Stimulated activated CD8-positive, alpha-beta memory T cell treated with anti-CD3 and anti-CD28 coated beads, Interleukin-4, amount 100 ng/mL, for 24 hours (primary cell): ENCODE measurements at places on chromosomes 6 and 20.

DNA sequence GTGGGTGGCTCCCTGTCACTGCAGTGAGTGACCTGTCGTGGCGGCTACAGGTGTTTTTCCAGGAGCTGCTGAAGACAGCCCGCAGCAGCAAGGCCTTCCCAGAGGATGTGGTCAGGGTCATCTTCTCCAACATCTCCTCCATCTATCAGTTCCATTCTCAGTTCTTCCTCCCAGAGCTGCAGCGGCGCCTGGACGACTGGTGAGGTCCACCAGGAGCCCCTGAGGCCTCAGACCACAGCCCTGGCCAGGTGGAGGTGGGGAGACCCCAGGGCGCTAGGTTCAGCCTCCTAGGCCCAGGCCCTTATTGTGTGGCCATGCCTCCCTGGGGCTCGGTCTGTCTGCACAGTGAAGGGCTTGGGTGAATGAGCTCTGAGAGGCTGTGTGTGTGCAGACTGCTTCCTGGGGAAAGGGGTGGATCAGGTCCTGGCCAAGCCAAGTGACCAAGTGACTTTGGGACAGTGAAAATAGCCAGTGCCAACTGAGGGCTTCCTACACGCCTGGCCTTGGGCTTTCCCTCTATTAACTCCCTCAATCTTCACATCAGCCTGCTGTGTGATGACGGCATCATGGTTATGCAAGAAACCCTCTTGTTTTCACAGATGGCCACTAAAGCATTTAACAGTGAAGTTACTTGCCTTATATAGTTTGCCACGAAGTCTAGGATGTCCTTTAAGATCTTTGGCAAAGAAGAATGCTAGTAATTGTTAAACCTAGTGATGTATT lies 6.4 kb downstream of the FGD2 start:
- no peak for DNase-seq

- no peak for DNase-seq
These were observed 87.9 kb downstream of the MMS22L start for GRCh38 chr6:97195117-97195516.

DNA sequence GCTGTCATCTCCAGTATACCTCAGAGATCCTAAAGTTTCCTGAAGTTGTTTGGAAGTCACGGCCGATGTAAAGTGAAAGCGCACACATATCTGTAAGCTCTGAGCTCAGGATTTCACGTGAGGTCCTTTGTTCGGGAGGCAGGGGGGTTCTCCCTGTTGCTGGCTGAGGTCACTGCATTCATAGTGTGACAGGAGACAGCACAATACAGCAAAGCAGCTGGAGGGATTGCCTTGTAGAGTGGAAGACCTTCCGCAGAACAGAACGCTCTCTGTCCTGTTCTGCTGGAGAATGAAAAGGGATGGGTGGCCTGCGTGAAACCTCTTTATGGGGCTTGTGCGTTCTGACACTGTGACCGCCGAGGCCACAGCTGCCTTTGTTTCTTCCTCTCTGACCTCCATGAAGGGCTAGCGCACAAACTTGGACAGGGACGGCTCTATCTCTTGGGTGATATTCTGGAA lies 13.4 kb upstream of the SERPINB1 start:
- DNase-seq = no peak

- DNase-seq = no peak
These were observed 27.9 kb downstream of the SULF2 start for GRCh38 chr20:47757145-47758035.

GRCh38 chr6:5670811-5671561 lies 335.7 kb downstream of the NRN1 start:
- no peak for DNase-seq

- DNase-seq = no peak
These were observed 71.1 kb downstream of the SLC22A23 start for GRCh38 chr6:3385660-3386151.

DNA sequence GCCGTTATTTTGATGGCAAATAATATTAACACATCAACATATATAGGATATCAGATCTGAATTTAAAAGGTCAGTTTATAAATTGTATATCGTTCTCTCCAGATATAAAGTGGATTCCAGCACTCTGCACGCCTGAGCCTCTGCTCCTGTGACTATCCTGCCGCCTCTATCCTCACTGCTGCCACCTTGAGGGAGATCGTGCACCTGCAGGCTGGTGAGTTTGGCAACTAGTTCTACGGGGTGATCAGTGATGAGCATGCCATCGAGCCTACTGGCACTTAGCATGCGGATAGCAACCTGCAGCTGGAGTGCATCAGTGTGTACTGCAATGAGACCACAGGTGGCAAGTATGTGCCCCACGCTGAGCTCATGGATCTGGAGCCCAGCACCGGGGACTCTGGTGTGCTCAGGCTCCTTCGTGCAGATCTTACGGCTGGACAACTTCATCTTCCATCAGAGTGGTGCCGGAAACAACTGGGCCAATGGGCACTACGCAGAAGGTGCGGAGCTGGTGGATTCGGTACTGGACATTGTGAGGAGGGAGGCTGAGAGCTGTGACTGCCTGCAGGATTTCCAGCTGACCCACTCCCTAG lies 84.9 kb downstream of the FBXO5 start:
- peak; percentile 60 for DNase-seq

- DNase-seq = peak; percentile 20
These were observed 110.2 kb upstream of the ZNF184 start for GRCh38 chr6:27582928-27583725.

GRCh38 chr20:13478366-13478765 lies 160.4 kb downstream of the TASP1 start:
- DNase-seq = no peak

DNA sequence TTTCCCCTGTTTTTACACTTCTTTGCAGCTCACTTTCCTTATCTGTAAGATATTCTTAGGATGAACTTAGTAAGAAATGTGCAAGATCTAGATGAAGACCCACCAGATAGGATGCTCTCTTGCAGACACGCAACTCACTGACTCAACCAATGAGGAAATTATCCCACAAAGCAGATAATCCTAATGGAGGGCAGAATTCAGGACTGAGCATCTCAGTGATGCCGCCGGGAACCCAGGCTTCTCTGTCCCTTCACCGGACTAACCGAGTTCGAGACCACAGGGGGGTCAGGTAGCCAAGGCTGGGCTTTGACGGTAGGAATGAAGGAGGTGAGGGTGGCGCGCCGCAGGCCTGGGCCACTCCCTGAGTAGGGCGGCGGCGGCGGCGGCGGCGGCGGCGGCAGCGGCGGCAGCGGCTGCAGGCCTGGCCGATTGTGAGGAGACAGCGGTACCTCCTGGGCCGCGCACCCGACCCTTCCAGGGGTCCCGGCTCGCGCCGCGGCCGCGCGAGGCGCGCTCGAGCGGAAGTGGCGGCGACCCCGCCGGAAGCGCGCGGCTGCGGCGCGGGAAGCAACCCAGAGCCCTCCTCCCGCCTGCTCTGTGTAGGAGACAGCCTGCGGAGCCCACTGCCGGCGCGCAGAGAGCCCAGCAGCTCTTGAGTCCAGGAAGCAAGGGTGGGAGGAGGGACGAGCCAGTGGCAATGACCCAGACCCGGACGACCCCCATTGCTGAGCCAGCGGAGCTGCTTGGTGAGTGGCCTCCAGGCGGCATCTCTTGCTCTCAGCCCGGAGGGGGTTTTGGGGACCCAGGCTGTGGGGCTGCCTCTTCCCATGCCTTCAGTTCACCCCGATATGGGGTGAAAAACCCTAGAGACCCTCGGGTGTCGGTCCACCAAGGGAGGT lies at the start of gene KHDC1:
Gene KHDC1, minus strand, starts transcription at position 526 of the 899 bp plus-strand sequence. CDS start 20,679 bp downstream, outside the sequence.
- peak; percentile 23 for DNase-seq

- DNase-seq = no peak
These were observed 9.2 kb downstream of the SPTLC3 start for GRCh38 chr20:13017883-13018535.

- no peak for DNase-seq
These were observed 9.9 kb upstream of the SLC17A3 start for GRCh38 chr6:25883991-25884390.

DNA sequence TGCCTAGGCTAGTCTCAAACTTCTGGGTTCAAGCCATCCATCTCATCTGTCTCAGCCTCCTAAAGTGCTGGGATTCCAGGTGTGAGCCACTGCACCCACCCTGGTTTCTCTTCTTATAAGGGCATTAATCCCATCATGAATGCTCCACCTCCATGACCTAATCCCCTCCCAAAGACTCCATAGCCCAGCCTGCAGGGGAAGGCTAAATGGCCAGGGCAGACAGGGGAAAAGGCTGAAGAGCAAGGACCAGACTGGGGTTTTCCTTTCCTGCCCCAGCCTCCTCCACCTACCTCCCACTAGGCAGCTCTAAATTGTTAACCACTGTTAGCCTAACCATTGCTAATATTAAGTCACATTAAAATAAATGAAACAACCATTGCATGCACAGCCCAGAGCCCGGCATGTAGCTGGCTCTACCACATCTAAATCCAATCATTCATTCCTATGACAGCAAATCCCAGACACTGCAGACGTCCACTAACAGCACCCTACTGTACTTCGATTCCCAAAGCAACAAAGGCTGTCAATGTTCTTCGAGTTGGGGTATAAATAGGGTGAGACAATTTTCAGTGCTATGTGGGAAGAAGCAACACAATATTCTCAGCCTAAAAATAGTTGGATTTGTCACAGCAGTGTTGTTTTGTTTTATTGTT lies 243.2 kb upstream of the ARID1B start:
- DNase-seq = no peak

- DNase-seq = no peak
These were observed 642.2 kb downstream of the EYS start for GRCh38 chr6:65064844-65065243.

DNA sequence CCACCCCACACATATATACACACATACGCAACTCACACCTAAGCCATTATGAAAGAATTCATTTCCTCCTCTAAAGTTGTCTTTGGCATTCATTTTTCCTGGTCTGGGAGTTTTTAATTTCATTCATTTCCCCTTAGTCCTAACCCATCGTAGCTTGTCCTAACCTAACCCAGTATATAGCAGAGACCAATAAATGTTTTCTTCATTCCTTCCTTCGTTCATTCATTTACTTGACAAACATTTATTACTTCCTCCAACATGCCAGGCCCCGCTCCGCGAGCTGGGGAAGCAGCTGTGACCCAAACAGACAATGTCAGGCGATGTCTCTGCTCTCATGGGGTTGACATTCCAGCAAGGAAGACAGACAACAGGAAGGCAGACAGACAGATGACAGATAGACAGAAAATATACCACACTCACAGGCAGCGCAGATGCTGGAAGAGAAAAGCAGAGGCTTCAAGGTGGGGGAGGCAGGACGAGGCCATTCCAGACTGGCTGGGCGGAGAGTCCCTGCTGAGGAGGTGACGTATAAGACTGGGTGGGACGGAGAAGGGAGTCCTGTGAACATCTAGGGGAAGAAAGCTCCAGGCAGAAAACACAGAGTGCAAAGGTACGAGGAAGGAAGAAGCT lies 33.7 kb upstream of the SIRPA start:
- no peak for DNase-seq

DNA sequence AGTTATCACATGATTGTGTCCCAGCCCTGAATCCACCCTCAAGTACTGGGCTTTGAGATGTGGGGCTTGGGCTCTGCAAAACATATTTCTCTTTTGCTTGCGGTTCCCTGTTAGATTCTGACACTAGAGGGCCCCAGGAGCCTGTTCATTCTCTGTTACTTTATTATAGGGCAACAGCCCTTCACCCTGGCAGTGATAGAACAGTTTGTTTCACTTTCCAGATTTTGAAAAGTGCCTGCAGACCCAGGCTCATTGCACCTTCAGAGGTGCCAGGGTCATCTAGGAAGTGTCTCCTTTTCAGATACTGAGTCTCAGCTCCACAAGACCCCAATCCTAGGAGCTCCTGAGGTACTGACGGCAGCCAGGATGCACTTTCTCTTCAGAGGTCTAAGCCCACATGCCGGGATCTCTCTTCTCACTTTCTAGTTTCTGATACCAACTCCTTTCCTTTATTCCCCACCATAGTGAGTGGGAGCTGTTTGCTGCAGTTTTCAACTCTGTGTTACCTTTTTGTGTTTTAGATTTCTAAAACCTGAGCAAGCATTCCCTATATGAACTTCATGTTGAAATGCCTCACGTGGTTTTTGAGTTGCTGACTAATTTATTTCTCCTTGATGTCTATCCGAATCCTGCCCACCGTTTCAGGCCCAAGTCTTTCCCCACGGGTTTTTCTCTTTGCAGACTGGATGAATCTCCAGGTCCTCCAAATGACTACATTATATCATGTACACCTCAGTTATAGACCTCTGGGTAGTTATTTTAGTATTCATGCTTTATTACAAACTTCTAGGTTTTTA lies 10.9 kb downstream of the ABT1 start:
- DNase-seq = peak; percentile 24
